ENCODE measurements at places on chromosomes 5 and 9. TPM values are rescaled to one million over a fixed set of nuclear protein-coding genes. Genes with fewer than 3 reads are reported as not detected.

The MUSK gene
- 0.64 TPM for total RNA-seq

The CAMK2A gene
- 0.50 TPM for total RNA-seq

The GABRG2 gene
- 0.68 TPM for total RNA-seq

The PIP5K1B gene
- total RNA-seq: 1.6 TPM

The SEMA6A gene
- 12.8 TPM for total RNA-seq

The CENPK gene
- total RNA-seq: 2.1 TPM

The PCA3 gene
- total RNA-seq: not detected

Measured in prostate gland (tissue), 2 donors.